ENCODE measurements at places on chromosomes 16 and 17.

GRCh38 chr16:23330583-23331249 is 28.6 kb downstream of the SCNN1B start:
- no peak for DNase-seq

- DNase-seq, result no peak
These were observed 82.9 kb downstream of the MYH11 start for GRCh38 chr16:15773968-15774367.

DNA sequence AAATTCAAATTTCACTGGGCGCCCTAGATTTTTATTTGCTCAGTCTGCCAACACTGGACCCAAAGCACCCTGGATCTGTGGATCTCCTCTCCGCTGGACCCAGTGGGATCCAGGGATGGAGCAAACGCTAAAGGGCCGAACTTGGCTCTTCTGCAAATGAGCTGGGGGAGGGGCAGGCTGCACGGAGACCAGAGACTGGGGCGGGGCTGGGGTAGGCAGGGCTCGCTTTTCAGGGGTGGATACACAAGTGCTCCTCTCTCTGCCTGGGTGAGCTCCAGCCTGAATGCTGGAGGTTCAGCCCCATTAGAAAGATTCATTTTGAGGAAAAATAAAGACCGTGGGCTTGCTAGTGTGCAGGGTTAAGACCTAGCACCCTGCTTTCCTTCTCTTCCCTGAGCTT is 8.9 kb downstream of the CBX4 start:
- DNase-seq, result no peak

DNA sequence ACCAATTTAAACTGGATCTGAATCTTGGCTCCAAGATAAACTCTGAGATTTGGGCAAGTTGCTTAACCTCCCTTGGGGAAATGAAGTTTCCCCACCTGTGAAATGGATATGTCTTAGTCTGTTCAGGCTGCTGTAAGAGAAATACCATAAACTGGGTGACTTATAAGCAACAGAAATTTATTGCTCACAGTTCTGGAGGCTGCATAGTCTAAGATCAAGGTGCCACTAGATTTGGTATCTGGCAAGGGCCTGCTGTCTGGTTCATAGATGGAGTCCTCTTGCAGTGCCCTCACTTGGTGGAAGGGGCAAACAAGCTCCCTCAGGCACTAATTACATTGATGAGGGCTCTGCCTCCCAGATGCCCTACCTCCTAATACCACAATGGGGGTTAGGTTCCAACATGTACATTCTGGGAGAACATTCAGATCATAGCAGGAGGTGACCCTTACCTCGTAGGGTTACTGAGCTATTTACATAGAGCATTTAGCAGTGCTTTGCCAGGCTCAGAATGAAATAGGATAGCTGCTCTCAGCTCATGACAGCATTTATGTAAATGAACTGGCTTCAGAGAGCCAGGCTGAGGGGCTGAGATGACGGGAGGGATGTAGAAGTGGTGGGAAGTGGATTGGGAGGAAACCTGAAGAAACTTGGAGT is 83.9 kb downstream of the SPECC1 start:
- no peak for DNase-seq

GRCh38 chr16:1776991-1777374 is 4.0 kb upstream of the MRPS34 start:
- DNase-seq, result no peak

DNA sequence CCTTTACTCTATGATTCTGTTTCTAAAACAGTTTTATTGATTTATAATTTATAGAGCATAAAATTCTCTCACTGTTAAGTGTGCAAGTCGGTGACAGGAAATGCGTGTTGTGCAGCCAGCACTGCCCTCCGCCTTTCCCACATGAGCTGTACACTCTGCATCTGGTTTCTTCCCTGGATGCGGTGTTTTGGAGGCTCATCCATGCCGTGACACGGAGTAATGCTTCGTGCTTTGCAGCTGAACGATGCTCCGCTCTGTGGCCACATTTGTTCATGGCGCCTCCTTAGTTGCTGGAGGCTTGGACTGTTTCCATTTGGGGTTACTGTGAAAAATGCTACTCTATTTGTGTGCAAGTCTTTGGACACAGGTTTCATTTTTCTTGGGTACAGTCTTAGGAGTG is 7.2 kb upstream of the IGFALS start:
- DNase-seq, result no peak

DNA sequence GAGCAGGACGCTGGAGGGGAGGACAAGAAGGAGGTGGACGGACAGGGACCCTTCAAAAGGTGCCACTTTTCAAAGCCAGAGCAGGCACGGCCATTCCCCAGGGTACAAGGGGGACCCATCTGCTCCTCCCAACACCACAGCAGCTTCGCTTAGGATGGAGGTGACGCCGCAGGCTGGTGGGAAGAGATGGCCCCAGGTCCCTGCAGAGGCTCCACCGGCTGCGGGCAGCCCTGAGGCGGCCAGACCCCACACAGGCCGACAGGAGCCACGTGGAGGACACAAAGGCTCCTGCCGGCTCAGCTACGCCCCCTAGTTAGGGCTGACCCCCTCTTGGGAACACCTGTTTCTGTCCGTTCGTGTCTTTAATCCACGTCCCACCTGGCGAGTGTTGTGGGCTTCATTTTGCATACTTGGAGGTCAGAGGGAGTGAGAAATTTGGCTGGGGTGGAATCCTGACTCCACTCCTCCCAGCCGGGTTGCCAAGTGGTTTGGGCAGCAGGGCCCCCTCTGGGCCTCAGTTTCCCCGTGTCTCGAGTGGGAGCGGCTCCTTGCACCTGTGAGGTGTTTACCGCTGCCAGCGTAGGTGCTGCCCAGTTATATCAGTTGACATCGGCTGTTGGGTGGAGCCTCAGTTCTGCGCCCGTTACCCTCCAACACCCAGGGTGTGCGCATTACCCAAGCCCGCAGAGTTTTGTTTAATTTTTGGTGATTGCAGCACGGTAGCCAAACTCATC is 5.8 kb upstream of the FN3KRP start:
- DNase-seq, result no peak

GRCh38 chr16:47197536-47198179 is 53.9 kb upstream of the NETO2 start:
- no peak for DNase-seq

DNA sequence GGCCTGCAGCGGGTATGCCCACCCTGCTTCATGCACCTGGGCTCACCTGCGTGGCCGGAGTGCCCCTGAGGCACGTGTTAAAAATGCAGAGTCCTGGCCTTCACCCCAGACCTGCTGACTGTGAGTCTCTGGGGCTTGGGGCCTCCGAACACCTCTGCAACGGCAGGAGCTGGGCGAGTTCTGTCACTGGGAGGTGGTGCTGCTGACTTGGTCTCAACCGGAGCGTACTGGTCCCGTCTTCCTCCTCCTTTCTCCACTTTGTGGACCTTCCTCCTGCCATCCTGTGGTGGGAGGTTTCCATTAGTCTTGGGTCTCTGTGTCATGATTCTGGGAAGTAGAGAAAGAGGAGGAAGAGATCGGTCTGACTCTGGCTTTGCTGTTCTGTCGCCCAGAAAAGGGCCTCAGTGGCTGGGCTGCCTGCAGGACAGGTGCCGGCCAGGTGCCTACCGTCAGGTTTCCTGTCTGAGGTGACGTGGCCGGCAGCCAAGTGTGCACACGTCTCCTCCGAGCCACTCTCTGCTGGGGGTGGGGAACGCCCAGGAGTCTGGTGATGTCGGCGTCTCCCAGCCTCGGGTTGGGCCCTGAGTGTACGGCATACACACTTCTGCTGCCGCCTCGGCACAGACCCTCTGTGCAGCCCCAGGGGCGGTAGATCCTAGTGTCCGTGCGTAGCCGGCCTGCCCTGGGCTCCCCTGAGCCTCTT is 6.9 kb downstream of the TSC2 start:
- no peak for DNase-seq

- DNase-seq, result no peak
These were observed 30.5 kb downstream of the PIK3R6 start for GRCh38 chr17:8836821-8837562.

DNA sequence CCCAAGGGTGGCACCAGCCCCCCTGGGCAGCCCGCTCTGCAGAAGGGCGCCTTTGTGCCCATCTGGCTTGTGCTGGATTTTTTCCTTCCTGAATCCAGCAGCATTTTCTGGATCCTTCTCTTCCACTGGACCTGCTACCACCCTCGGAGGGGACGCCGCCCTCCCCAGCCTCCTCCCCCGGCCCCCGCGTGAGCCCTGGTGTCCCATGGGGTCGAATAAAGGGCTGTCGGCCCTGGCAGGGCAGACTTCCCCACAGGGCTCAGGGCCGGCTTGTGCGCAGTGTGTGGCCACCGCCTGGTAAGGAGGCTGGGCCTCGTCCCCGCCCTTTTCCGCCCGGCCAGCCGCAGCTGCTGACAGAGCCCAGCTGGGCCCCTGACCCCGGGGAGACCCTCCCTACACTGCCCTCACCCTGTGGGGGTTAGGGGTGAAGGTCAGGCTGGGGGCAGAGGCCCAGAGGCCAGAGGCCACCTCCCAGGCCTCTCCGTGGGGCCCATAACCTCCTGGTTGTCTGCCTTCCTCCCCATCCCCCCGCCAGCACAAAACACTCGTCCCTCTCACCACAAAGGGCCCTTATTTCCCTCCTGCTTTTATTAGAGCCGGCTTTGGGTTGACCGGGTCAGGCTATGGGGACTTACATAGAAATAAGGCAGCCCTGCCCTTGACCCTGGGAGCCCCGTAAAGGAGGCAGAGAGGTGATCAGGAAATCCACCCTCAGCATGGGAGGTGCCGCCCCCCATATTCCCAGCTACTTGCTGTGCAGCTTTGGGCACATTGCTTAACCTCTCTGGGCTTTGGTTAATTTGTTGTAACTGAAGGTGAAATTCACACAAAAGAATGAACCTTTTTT is 179.3 kb upstream of the CIBAR2 start:
- no peak for DNase-seq

- no peak for DNase-seq
These were observed 183.6 kb upstream of the PMFBP1 start for GRCh38 chr16:72355561-72355960.

DNA sequence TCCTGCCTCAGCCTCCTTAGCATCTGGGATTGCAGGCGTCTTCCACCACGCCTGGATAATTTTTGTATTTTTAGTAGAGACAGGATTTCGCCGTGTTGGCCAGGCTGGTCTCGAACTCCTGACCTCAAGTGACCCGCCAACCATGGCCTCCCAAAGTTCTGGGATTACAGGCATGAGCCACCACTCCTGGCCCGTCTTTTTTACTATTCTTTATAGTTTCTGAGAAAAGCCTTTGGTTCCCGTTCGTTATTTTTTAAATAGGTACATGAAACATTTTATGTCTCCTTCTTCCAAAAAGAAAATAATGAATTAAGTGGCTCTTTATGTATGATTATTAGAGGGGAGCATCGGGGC is 570 bp upstream of the BCO1 start:
- DNase-seq, result no peak

GRCh38 chr17:2928294-2928890 is 132.2 kb downstream of the RAP1GAP2 start:
- DNase-seq, result no peak

DNA sequence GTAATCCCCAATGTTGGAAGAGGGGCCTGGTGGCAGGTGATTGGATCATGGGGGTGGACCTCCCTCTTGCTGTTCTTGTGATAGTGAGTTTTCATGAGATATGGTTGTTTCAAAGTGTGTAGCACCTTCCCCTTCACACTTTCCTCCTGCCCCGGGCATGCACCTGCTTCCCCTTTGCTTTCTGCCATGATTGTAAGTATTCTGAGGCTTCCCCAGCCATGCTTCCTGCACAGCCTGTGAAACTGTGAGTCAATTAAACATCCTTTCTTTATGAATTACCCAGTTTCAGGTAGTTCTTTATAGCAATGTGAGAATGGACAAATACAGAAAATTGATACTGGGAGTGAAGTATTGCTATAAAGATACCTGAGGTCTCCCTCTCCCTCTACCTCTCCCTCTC is 29.4 kb downstream of the RNF112 start:
- no peak for DNase-seq

DNA sequence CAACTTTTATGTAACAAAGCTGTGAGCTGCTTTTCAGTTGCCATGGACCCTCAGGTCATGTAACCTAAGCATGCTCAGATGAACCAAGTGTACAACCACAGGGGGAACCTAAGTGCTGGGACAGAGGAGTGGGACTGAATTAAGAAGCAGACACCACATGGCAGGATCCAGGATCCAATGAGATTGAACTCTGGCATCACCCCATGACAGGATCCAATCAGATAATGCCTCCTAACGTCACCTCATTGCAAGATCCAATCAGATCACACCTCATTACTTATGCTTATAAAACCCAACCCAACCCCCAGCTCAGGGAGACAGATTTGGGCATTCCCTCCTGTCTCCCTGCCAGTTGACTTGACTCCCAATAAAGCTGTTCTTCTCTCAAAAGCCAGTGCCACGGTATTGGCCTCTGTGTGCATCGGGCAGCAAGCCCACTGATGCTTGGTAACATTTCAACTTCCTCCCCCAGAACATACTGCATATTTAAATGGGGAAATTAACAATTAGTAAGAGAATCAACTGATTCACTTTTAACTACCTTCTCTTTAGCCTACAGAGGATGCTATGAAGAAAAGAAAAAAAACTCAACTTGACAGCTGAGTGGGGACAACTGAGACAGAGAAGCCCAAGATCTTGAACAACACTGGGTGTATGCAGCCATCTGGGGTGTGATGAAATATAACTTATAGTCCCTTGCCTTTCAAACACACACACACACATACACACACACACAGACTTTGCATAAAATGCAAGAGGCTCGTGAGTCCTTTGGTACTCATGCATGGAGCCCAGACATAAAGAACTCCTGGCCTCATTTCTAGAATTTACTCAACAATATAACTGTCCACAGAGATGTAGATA is 148.4 kb downstream of the SLC39A11 start:
- DNase-seq, result no peak

DNA sequence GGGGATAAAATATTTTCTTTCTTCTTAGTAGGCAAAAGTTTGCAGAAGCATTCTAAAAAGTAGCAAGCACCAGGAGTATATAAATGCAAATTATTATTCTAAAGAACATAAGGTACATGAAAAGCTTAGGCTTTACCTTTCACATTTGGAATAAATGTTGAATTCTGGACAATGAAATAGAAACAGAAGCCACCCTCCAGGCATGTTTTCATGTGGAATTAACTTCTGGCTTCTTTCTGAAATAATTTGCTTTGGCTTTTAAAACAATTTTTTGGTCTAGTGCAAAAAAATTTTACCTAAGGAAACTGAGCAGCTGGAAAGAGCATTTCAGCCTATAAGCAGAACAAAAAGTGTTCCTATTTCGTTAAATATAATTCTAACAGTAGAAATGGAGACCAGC is 109.5 kb upstream of the CORO6 start:
- DNase-seq, result no peak

DNA sequence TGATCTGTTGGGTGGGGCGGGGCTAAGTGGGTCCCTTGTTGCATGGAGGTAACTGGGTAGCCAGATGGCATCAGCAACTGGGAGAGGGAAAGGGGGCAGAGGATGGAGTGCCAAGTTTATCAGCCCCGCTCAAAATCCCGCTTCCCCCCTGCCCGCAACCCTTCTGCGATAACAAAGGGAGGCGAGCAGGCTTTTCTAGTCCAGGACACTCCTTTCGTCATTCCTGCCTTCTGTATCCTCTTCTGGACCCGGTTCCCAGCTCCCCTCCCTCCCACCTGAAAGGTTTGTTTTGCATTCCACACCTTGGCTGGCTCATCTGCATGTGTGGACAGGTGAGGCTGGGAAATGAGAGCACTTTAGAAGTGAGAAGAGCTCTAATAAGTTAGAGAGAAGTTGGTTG is 53.3 kb downstream of the HLF start:
- no peak for DNase-seq

GRCh38 chr17:6366221-6366666 is 68.7 kb downstream of the AIPL1 start:
- no peak for DNase-seq

GRCh38 chr17:9893411-9894012 is 11.6 kb downstream of the RCVRN start:
- DNase-seq, result no peak
